ENCODE measurements at places on chromosomes 1 and 21. TPM values are rescaled to one million over a fixed set of nuclear protein-coding genes. Genes with fewer than 3 reads are reported as not detected.

- DNase-seq, result no peak
Measured at GRCh38 chr1:40774266-40774998, 9.2 kb upstream of the KCNQ4 start.

GRCh38 chr1:53025034-53025768 is 36.8 kb upstream of the PODN start:
- DNase-seq, result peak; percentile 86

DNA sequence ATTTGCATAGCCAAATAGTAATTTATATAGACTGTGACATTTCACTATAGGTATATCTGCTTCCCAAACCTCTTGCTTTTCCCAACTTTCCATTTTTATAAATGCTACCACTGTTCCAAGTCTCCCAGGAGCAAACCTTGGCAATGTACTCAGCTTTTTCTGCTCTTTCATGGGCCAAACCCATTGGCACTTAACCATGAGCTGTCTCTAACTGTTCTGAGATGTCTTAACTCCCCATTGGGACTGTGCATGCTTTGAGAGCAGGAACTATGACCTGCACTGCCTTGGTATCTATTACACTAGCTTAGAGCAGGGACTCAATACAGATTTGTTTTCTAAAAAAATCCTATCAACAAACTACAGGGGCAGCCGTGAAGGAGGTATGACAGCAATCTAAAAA is 22.5 kb upstream of the KHDRBS1 start:
- DNase-seq, result no peak

DNA sequence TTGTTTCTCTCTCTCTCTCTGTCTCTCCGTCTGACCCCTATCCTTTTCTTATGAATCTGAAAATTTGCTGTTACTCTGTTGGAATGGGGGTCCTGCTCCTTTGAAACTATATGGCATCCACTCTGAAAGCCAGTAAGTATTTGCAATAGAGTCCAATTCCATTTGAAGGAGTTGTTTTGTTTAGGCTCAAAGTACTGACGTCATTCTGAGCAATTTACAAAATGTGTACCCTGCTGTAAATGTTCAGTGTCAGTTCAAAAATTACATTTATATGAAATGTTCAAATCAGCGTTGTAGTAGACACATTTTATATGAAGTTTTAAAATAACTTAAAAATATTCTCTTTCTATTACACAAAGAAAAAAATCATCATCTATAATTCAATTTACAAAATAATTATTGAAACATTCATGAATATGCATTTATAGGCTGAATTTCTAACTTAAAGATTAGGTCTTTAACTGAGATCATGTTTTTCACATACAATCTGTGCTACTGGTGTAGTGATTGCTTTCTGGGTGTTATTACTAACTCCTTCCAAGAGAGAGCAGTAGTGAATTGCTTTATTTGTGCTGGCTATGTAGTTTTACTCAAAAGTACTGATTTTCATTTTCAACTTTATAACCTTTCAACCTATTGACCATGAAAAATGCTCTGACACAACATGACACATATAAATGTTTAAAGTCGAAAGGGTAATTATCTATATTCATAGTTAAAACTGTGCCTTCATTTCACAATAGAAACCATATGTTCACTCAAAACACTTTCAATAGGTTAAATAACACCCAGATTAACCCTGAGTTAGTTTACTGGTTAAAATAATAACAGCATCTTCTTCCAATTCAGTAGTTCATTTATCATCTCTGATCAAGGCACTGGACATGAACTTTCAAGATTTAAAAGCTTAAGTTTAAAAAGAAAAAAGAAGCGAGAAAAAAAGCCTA is 253.1 kb upstream of the ADGRL4 start:
- DNase-seq, result no peak

DNA sequence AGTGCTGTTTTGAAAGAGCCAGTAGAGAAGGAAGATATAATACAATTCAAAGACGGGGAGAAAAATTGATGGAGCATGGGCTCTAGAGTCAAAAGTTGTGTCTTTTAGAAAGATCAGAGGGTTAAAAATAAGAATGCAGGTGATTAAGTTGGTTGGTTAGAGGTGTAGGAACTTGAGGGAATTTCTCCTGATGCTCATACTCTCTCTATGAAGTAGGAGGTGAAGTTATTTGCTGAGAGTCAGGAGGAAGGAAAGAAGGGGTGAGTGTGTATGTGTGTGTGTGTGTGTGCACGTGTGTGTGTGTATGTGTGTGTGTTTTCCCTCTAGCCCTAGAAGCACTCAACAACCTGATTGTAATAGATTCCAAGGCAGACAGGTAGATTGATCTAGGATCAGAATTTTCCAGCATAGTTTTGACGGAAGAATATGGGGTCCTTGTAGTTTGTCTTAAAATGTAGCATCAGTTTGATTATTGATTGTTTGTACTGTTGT is 88.3 kb upstream of the MACF1 start:
- no peak for DNase-seq

GRCh38 chr21:30620080-30620479 is 347 bp upstream of the KRTAP20-4 start:
- DNase-seq, result no peak

GRCh38 chr1:65175171-65176055 is 27.4 kb downstream of the AK4 start:
- DNase-seq, result peak; percentile 50

GRCh38 chr1:35210321-35211119 is 17.6 kb upstream of the SFPQ start:
- no peak for DNase-seq

GRCh38 chr1:215321802-215322201 is 239.3 kb downstream of the KCNK2 start:
- DNase-seq, result no peak

DNA sequence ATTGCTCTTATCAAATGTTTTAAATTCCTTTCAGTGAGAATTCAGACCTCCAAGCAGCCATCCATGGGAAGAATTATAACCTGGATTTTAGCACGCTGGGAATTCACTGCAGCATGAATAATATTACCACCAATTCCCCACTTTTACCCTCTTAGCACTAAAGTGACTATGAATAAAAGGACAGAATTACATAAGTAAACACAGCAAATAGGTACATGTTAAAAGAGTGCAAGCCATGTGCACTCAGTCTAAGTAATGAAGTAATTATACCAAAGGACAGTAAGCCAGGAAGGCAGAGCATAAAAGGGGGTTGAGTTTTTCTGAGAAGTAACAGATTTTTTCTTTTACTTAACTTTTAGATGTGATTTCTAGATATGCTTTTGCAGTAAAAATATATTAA is 176.3 kb downstream of the DENND1B start:
- DNase-seq, result no peak

DNA sequence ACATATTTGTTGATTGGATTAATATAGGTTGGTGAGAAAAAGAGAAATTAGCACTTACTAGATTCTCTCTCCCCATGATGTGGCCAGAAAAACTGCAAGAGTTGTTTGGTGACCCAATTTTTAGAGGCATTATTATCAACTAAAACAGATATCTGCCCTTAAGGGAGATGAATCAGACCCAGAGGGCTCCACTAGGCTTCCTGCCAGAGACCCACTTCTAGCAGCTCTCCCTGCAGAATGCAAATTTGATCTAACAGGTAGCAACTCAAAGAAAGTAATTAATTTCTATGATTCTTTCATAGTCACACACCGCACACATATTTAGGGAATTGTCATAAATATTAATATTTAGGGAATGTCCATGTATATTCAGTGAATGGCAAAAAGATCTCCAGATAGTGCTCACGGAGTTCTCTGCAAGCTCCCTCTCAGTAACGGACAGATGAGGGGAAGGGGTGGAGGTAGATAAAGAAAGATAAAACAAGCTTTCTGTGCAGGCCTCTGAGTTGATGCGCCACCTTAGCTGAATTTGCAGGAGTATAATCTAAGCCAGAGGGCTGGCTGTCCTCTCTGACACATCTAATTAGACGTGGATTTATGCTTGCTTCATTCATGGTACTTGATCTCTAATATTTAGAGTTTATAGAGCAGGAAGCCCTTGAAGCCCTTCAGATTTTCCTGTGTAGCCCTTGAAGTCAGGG is 84.1 kb upstream of the CCDC190 start:
- no peak for DNase-seq

DNA sequence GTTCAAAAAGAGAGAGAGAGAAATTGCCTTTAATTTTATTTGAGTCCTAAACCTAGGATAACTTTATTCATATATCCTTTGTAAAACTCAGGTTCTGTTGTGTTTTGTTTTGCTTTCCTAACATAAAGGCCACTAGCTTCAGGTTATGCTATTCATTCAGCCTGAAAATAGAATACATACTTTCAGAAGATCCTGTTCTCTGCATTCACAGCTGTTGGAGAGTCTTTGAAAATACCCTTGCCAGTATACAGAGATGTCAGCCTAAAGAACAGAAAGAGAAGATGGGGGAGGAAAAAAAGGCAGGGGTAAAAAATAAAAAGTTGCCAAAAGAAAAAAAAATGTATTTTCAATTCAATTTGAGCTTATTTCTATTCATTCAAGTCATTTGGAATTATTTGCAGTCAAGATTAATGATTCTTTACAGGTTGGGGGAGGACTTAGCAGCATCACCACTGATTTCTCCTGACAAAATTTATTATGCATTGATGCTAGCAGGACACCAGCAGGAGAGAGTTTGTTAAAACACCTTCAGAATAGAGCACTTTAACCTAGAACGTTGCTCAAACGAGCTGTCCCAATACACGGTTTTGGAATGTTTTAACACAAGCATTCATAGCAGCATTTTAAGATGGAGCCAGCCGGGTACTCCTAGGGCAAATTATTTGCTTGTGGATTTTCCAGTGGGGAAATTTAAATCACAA is 318.5 kb downstream of the NTNG1 start:
- DNase-seq, result no peak

- DNase-seq, result no peak
Measured at GRCh38 chr1:188089015-188089414, 1260.3 kb downstream of the PLA2G4A start.

- DNase-seq, result peak; percentile 60
Measured at GRCh38 chr1:154420961-154421924, 16.1 kb downstream of the IL6R start.

- no peak for DNase-seq
Measured at GRCh38 chr21:31733551-31734149, 1.7 kb upstream of the SCAF4 start.

- DNase-seq, result no peak
Measured at GRCh38 chr1:39900662-39901463, 854 bp downstream of the MYCL start.

DNA sequence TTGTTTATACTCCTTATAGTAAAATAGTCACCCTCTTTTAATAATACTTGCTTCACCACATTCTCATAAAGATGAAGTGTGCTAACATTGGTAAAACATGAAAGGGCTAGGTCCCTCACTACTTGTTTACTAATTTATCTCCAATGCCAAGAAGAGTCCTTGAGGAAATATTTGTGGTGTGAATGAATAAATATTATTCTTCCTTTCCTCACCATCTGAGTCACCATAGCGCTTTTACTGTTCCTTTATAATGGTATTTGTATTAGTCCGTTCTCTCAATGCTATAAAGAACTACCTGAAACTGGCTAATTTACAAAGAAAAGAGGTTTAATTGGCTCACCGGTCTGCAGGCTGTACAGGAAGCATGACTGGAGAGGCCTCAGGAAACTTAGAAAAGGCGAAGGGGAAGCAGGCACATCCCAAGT is 222.8 kb upstream of the ZRANB2 start:
- DNase-seq, result no peak

- DNase-seq, result no peak
Measured at GRCh38 chr1:16374266-16374665, 7.2 kb downstream of the SZRD1 start.

- no peak for DNase-seq
Measured at GRCh38 chr1:151502035-151502700, 9.0 kb upstream of the CGN start.

DNA sequence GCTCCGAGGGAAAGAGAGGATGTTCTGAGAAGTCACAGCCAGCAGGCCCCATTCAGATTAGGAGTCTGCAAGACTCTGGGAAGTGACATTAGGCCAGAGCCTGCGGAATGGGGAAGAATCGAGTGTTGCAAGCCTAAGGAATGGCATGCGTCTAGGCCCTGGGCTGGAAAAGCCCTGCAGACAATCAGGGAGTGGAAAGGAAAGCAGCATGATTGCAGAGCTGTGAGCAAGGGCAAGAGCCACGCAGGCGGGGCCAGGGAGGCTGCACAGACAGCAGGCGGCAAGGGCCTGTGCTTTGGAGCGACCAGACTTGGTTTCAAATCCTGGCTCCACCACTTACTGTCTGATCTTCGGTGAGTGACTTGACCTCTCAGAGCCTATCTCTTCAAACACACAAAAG is 118.2 kb downstream of the RRAGC start:
- DNase-seq, result no peak

DNA sequence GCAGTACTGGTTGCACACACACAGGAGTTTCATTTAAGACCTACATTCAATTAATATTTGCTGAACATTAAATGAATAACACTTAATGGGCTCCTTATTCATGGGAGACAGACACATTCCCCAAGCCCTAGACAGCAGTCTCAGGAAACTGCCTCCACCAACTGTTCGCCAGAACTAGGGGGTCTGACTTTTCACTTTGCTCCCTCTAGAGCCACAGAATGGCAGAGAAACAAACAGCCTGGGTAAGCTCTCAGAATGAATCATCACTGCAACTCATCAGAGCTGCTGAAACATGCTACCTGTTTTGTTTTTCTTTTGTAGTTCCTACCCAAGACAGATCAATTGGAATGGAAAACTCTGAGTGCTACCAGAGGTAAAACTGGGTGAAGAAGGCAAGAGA is 31.7 kb downstream of the ELK4 start:
- DNase-seq, result no peak

GRCh38 chr21:45618846-45619485 is 24.6 kb upstream of the PCBP3 start:
- peak; percentile 60 for DNase-seq

DNA sequence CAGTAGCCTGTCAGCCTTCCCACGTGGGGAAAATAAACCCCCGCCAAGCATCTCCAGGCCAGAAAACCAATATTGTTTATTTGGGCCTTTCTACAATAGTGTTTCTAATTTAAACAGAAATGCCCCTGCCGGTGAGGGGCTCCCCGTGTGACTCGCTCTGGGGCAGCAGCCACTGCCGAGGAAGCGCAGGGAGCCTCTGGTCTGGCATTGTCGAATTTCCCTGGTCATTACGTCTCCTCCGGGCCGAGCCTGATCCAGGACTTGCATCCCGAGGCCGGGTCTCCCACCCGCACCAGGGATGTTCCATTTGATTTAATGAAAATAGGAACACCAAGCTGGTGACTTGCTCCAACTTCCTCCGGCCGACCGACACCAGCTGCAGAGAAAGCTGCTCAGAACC is 20.5 kb downstream of the PRDM16 start:
- no peak for DNase-seq

- no peak for DNase-seq
Measured at GRCh38 chr1:116099919-116100318, 11.3 kb upstream of the MAB21L3 start.

OR2T33 gene
- total RNA-seq, result not detected

POU3F1 gene
- 0.28 TPM for total RNA-seq

OLFM3 gene
- total RNA-seq, result not detected

EVI5 gene
- total RNA-seq, result 54.3 TPM

OR10Z1 gene
- not detected for total RNA-seq

CNTN2 gene
- total RNA-seq, result 0.14 TPM

SLC22A15 gene
- 3.1 TPM for total RNA-seq

HHAT gene
- total RNA-seq, result 1.7 TPM

CHIA gene
- not detected for total RNA-seq

FCRL4 gene
- not detected for total RNA-seq

OR2T4 gene
- not detected for total RNA-seq
